Right ventricle myocardium superior (tissue), 1 donor: ENCODE measurements at places on chromosomes 3 and 15.

- no peak for DNase-seq
Measured at GRCh38 chr15:80468796-80469195, 64.6 kb downstream of the ARNT2 start.

GRCh38 chr15:38176691-38177090 is 75.9 kb upstream of the SPRED1 start:
- no peak for DNase-seq

DNA sequence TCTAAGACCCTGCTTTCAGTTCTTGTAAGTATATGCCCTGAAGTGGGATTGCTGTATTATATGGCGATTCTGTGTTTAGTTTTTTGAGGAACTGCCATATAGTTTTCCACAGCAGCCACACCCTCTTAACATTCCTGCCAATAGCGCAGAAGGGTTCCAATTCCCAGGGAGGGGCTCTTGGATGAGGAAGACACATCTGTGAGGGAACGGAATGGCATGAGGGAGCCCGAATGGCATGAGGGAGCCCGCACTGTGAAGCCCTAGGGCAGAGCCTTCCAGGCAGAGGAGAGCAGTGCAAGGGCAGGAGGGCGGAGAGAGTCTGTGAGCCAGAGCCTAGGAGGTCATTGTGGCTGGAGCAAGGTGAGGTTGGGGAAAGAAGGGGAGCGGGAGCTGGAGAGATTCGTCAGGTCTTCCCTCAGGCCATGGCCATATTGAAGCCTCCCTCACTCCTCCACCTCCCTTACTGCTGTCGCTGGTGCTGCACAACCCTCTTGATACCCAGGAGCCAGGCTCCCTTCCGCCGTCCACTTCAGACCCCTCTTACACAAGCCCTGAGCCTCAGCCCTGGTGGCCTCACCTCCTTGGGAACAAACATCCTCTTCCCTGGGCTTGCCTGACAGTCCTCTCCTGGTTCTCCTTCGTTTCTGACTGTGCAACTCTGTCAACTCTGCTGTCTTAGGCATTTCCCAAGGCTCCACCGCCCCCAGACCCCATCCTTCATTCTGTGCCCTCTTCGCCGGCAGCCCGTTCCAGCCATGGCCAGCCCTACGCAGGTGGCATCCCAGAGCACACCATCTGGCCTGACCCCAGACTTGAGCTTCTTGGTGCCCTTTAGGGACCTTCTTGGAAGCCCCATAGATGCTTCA is 51.4 kb downstream of the FGD5 start:
- no peak for DNase-seq

DNA sequence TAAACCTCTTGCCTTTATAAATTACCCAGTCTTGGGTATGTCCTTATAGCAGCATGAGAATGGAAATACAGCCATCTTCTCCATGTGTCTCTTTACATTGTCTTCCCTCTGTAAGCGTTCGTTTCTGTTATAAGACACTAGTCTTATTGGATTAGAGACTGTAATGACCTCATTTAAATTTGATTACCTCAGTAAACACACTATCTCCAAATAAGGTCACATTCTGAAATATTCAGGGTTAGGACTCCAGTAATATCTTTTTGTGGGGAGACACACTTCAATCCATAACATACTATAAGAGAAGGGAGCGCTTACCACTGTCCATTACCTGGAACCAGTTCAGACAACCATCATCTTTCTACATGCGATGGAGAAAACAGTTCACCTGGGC is 34.3 kb upstream of the CD47 start:
- no peak for DNase-seq

GRCh38 chr3:8777201-8777977 is 8.0 kb upstream of the OXTR start:
- no peak for DNase-seq

DNA sequence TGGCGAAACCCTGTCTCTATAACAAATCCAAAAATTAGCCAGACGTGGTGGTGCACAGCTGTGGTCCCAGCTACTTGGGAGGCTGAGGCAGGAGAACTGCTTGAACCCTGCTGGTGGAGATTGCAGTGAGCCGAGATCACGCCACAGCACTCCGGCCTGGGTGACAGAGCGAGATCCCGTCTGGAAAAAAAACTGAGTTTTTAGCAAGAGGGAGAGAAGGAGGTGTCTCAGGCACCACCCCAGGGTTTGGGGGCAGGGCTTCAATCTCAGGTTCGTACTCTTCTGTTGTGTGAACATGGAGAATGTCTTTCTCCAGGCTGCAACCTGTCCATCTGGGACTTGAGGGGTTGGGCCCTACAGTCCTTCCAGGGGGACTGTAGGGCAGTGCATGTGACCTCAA is 2.7 kb downstream of the CHRNA3 start:
- no peak for DNase-seq

GRCh38 chr3:32888739-32889138 is 62.7 kb upstream of the CCR4 start:
- DNase-seq, result no peak
